SIG-M5 (cell line): ENCODE measurements at places on chromosomes 4 and X.

GRCh38 chr4:111494971-111495370, 650.3 kb upstream of the FAM241A start:
- DNase-seq: no peak

GRCh38 chr4:24910499-24910898, 2.3 kb downstream of the CCDC149 start:
- no peak for DNase-seq

- DNase-seq: no peak
Observed at GRCh38 chr4:140450352-140450751, 22.9 kb upstream of the CLGN start.

- no peak for DNase-seq
Observed at GRCh38 chrX:111180750-111181240, 84.8 kb downstream of the PAK3 start.

DNA sequence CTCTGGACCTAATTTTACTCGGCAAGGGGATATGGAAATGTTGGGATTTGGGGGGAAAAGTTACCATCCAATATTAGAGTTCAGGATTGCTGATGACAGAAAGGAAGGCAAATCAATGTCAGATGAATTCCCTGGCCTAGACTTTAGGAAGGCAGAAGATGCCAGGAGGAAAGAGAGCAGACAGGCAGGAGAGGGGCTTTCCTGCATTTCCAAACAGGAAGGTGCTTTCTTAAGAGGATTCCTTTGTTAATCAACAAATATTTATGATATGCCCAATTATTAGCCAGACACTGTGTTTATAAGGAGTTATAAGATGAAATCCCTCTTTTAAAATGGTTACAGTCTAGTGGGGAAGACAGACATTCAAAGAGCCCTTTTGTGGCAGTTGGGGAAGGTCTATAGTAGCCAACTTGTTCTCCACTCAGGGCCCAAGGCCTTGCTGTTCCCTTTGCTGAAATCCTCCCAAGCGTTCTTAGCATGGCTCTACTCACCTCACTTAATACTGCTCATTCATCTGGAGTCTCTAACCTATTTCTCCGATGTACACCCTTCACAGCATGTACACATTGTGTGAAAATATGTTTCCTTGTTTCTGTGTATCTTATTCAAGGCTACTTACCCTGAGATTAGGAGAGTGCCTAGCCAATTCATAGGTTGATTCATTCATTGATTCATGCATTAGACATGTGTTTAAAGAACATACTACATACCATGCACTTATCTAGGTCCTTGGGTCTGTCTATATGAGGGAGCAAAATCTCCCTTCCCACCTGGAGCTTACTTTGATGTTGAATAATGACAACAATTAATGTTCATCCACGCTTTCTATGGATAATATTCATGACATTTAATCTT, 5.3 kb downstream of the IGFBP7 start:
- DNase-seq: no peak

DNA sequence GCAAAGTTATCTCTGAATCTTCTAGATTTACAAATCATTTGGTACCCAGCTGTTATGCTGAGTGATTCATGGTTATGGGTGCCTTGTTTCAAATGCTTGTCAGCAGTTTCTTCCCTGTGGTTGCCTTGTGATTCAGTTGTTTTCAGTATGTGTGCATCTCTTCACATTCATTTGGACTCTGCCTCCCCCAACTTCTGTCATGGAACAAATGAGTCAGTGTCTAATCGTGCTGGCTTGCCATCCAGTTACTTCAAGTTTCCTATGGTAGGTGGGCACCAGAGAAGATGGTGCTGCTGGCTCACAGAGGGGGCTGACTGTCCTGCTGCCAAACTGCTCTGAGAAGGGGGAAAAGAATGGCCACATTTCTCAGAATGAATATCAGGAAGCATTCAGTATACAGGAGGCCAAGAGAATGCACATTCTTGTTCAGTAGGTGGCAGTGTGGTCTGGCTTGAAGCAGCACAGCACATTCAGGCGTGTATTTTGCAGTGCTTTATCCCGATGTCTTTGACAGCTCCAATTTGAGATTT, 260.9 kb downstream of the GLUD2 start:
- no peak for DNase-seq

DNA sequence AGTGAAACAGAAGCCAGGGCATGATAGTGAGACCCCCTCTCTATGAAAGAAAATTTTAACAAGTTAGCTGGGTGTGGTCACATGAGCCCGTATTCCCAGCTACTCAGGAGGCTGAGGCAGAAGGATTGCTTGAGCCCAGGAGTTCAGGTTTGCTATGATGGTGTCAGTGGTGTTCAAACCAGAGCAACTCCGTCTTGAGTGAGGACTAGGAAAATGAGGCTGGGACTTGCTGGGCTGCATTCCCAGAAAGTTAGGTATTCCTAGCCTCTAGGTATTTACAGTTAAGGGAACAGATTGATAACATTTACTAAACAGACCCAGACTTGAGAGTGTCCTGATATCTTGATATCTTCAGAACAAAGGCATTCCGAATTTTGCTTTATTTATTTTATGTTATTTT, 37.0 kb upstream of the NOCT start:
- no peak for DNase-seq

GRCh38 chr4:153154007-153154975, 50.0 kb upstream of the TRIM2 start:
- DNase-seq: no peak

DNA sequence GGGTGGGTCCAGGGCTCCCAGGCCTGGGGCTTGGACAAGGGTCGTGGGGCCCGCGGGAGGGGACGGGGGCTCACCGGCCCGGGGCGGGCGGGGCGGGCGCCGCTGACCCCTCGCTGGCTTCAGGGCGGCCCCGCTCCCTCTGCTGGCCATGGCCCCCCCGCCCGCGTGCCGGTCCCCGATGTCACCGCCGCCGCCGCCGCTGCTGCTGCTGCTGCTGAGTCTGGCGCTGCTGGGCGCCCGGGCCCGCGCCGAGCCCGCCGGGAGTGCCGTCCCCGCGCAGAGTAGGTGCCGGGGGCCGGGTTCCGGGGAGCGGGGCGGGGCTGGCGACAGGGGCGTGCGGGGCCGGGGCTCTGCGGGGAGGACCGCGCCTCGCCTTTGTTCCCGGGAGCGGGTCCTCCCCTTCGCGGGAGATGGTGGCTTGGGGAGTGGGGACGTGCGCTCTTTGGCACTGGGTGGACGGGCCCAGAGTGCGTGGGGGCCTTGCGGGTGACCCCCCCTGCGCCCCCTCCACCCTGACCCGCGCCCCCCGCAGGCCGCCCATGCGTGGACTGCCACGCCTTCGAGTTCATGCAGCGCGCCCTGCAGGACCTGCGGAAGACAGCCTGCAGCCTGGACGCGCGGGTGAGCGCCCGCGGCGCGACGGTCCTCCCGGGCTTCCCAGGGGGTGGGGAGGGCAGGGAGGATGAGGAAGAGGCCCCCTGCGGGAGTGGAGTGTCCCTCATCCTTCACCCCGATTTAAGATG, 16.8 kb upstream of the NAT8L start:
- no peak for DNase-seq

DNA sequence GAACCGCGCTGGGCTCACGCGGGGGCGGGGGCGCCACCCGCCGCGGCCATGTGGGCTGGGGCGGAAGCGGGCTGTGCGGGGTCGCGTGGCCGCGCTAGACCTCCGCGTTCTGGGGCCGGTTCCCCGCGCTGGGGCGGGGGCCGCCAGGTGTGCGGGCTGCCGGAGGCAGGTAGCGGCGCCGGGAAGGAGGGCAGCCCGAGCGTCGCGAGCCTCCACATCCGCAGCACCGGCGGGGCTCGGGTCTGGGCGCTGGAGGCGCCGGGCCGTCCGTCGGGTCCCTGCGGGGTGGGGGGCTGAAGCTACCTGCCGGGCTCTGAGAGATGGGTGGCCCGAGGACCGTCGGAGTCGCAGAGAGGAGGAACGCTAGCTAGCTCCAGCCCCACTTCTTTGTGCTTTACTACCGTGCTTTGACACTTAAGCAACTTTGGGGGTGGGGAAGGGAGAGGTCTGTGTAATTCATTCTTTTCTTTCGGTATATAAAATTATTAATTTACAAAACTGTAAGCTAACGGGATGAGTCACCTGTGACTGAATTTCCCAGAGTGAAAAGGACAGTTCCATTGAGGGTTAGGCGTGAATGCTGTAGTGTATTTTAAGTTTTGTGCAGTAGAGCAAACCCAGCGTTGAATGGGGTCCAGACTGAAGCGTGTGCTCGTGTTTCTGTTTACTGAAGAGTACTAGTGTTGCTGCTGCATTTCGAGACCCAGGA, 689 bp downstream of the METAP1 start:
- DNase-seq: no peak

DNA sequence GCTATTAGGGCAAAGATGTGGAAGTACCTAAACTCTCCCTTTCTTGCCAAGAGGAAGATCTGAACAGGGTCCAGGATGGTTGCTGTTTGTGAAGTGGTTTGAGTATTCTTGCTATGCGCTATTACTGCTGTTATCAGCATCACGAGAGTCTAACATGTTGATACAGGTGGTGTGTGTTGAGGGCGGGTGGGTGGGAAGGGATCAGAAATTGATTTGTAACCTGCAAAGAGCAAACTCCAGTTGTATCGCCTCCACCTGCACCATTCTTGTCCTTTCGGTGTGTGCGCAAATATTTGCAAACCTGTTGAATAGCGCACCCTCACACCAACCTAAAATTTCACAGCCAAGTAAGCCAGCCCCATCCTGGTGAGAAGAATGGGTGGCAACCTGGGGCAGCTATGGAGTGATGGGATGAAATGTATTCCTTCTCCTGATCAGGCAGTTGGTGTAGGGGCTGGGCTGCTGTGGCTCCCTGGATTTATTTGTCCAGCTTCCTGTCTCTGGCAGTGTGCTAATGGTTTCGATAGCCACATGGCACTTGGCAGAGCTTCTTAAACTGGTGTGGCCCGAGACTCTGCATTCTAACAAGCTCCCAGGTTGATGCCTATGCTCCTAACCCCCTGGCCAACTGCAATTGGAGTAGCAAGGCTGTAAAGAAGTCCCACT, 102.6 kb upstream of the SCML1 start:
- DNase-seq: no peak

- DNase-seq: no peak
Observed at GRCh38 chr4:184831153-184831552, 5.4 kb upstream of the ACSL1 start.

DNA sequence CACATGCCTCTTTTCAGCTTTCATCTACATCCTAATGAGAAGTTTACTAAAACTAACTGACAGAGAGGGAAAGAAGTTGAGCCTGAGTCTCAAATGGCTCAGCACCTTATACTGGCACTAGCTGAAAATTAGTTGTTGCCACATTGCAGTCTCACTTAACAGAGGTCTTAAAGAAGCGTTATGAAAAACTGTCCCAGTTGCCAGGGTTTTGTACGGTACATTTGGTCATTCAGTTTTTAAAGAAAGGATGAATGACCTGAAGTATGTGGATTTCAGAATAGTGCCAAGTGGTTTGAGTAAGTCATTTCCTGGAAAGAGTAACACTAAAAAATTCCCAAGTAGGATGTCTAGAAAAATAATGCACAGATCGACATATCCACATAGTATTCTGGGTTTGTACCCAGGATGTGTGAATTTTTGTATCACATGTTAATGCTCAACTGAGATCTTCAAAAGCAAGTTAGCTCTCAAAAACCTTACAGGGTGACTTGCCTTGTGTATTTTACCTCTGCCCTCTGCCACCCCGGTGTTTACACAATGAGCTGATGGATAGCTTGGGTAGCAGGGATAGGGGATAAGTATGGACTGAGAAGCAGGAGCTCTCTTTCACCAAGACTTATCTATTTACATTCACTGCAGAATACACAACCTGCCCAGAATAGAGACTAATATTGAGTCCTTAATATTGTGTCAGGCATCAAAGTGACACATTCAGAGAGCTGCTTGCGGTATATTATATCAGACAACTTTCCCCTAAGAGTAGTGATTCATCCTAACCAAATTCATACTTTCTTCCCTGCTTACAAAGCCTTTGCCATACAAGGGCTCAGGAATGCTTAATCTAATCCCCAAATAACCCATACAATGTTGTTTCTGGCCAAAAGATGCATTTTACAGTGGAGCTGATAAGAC, 1075.7 kb upstream of the PABPC4L start:
- DNase-seq: no peak

DNA sequence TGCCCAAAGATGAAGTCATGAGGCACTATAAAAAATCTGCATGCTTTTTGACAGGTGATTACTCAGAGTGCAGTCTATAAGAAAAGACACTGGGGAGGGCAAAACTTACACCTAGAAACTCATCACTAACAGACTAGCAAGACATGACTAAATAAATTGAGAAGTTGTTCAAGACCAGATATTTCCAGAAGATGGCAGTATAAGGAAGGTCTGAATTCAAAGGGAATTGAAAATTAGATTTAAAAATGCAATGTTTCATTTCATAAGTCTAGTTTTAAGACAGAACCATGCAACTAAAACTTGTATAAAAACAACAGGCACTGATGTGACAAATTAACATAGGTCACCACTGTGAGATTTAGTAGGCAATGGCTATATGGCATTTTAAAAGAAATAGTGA, 232.5 kb upstream of the POF1B start:
- no peak for DNase-seq

DNA sequence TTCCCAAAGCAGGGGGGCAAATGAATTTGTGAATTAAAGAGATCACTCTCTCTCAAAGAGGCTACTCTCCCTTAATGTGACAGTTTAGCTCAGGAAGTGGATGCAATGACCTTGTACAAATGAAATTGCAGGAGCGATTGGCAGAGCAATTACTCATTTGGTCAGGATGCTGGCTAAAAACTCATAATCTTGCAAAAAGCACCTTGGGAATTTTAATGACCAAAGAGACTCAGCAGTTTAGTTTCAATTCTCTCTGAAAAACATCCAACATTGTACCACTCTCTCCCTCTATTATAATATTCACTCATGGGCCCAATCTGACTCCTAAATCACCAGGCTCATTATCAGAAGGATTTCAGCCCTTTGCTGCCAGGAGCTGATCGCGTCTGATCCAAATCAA, 26.1 kb downstream of the PDGFC start:
- DNase-seq: no peak

GRCh38 chr4:47221721-47222120, 190.4 kb downstream of the GABRB1 start:
- no peak for DNase-seq

DNA sequence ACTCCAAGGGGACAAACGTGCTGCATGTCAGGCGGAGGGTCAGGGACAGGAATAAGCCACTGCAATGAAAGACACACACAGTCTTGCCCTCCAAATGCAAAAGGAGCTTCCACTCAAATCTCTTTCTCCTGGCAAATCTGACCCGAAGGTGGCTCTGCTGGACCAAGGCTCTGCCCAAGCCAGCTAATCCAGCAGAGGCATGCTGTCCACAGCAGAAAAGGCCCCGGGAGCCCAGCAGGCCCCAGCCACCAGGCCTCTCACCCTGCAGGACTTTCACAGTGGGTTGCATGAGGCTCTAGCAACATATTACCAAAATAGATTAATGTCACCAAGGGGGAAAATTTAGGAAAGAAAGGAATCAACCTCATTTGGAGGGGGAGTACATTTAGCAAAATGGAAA, 628.6 kb downstream of the BCOR start:
- DNase-seq: no peak

- DNase-seq: no peak
Observed at GRCh38 chr4:110260299-110260698, 61.9 kb upstream of the ELOVL6 start.

GRCh38 chrX:7021991-7022390, 125.5 kb upstream of the STS start:
- no peak for DNase-seq

- DNase-seq: no peak
Observed at GRCh38 chrX:2921193-2921592, 7.9 kb downstream of the ARSD start.

- DNase-seq: no peak
Observed at GRCh38 chr4:138851391-138852335, 163.9 kb upstream of the NOCT start.
